ENCODE measurements at places on chromosomes 1 and 21.

DNA sequence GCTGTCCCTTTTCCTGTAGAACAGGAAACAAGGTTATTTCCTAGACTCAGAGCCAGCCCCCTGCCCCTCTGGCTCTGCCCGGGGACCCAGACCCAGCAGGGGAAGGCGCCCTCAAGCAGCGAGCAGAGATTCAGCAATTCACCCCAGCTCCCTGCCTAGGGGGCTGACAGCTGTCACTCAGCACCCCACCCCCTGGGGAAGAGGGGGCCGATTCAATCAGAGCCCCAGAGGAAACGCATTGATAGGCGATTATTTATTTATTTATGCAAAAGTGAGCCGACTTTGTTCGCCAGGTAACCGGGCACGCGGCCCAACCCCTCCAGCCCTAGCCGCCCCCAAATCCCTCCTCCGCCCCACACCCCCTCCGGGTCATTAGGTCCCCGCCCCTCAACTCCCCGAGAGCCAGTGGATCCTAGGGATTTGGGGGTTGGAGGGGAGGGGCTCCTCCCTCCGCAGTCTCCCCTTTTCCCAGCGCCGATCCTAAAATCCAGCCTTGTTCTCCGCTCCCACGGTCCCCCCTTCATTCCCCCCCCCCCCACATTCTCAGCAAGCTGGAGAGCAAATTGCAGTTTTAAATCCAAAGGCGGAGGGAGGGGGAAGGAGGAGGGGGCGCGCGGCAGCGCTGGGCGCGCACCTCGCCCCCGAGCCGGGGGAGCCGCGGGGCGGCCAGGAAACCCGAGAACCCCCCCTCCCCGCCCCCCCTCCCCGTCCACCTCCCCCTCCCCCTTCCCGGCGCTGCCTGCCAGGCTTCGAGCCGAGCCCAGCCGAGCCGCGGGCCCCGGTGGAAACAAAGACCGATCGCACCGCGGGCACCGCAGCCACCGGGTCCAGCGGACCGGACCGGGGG is 1.3 kb downstream of the AHDC1 start:
- peak; percentile 67 for DNase-seq

GRCh38 chr1:86821956-86822355 is 92.0 kb downstream of the SELENOF start:
- DNase-seq: no peak

- no peak for DNase-seq
Measured at GRCh38 chr1:21335750-21336224, 45.5 kb upstream of the ECE1 start.

- no peak for DNase-seq
Measured at GRCh38 chr1:37438869-37439343, 35.5 kb upstream of the ZC3H12A start.

- DNase-seq: no peak
Measured at GRCh38 chr1:153293851-153294250, 18.9 kb downstream of the PGLYRP3 start.

- DNase-seq: no peak
Measured at GRCh38 chr1:58902830-58903513, 119.1 kb upstream of the JUN start.

DNA sequence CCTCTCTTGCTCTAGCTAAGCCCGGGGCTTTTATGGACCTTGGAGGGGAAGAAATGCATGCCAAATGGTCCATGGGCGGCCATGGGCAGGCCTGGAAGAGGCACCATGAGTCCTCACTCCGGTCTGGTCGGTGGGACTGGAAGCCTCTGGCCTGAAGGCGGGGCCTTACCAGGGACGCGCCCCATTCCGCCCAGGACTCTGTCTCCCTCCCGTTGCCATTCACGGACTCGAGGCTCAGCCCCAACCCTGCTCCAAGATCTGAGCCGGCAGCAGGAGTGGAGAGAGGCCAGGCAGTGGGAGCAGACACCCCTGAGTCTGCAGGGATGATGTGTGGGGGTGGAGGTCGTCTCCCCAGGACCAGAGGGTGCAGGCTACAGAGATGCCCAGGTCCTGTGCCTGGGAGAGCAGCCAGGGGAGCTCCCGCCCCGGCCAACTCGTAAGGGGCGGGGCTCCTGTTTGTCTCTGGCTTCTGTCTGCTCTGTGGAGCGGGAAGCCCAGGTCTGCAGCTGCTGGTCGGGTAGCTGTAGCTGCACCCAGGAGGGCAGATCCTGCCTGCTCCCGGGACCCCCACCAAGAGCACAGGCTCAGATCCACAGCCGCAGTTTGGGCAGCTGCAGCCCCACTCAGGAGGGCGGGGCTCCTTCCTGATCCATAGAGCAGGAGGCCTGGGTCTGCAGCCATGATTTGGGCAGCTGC is 8.3 kb upstream of the KANK4 start:
- DNase-seq: no peak

Measured in activated naive CD8-positive, alpha-beta T cell treated with anti-CD3 and anti-CD28 coated beads, Interleukin-2, amount 10 ng/mL, durations not matched to agents 7 days and 5 days (primary cell).